ENCODE measurements at places on chromosomes 4 and X.
A peak's percentile ranks its signal among the peaks of the same experiment; 100 is the strongest.

- DNase-seq = no peak
Measured at GRCh38 chr4:18529482-18529881, 507.9 kb upstream of the LCORL start.

DNA sequence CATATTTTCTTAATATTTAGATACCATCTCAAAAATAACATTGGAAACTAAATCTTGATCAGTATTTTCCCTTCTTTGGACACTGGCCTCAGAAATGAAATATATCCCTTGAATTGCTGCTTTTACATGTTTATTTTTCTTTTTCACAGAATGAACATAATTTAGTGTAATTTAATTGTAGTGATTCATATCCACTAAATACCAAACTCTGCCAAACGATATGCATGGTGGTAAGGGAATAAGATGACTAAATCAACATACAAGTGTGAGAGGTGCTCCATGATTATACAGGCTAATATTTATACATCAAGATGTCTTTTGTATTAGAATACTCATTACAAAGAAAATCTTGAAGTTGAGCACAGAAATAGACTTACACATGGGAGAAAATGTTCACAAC lies 216.8 kb upstream of the PACRGL start:
- DNase-seq = no peak

DNA sequence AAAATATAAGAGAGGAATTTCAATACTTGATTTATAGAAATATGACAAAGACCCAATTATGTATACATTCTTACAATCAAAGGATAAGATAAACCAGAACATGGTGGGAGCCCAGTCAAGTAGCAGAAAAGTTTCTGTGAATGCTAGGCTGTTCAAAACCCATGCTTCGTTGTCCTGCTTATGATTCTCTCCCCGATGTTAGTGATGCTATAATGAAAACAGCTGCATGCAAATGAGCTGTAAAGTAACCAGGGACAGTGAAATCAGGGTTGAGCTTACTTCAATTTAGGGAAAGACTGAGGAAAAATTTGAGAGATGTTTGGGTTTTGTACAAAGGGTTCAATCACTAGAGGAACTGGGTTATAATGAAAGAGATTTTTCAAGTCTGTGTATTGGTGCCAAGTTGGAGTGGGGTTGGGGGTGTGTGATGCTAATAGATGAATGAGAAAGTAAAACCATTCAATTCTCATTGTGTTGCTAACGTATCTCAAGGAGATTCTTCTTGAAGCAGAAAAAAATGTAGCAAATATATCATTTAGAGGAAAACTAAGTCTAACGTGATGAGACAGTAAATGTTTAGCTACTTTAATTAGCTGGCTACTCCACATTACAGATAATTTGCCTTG lies 59.3 kb upstream of the PPP1R2C start:
- DNase-seq = no peak

DNA sequence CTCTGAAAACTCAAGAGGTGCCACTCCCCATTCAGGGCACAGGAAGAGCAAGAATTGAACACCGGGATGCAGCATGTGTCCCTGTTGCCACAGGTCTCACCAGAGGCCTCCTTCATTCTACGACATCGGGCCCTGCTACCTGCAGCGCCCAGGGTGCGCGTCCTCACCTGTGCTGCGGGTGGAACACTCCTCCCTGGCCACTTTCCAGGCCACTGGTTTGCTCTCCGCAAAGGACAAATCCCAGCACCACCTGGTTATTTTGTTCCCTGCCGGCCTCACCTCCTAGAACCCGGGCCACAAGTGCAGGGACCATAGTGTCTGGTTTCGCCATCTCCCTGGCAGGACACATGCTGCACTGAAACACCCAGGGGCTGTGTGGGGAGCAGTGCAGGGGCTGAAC lies 14.3 kb upstream of the FAM3A start:
- DNase-seq = no peak

- DNase-seq = no peak
Measured at GRCh38 chrX:19958552-19959486, 32.0 kb downstream of the BCLAF3 start.

- no peak for DNase-seq
Measured at GRCh38 chr4:85745939-85746338, 271.0 kb downstream of the ARHGAP24 start.

DNA sequence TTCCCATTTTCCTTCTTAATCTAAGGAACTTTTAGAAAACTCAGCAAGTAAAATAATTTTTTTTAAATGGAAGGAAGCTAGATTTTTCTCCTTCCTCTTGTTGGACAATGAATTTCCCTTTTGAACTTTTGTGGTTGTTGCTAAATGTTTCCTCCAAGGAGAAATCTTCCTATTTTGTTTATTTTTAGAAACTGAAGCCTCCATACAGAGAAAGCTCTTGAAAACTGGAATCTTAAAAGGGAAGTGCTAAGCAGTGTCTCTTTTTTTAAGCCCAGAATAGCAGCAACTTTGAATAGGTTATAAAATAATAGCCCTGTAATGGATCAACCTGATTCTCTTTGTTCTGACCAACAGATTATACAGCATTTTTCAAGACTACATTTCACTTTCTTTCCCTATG lies 15.1 kb upstream of the DCLK2 start:
- DNase-seq = no peak

DNA sequence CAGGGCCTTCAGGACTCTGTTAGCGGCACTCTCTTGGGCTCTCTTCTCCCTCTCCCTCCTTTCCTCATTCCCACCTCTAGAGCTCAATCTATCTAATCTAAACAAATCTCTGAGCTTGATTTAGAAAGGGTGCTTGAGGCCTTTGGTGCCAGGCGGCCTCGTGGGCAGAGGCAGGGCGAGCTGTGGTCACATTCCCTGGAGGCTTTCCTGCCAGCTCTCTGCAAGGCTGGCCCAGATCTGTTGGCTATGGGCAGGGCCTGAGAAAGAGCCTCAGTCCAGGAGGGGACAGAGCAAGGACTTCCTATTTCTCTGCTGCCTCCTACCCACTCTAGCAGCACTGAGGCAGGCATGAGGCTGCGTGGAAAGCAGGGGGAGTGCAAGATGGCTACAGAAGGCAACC lies 38.6 kb downstream of the PJA1 start:
- no peak for DNase-seq

DNA sequence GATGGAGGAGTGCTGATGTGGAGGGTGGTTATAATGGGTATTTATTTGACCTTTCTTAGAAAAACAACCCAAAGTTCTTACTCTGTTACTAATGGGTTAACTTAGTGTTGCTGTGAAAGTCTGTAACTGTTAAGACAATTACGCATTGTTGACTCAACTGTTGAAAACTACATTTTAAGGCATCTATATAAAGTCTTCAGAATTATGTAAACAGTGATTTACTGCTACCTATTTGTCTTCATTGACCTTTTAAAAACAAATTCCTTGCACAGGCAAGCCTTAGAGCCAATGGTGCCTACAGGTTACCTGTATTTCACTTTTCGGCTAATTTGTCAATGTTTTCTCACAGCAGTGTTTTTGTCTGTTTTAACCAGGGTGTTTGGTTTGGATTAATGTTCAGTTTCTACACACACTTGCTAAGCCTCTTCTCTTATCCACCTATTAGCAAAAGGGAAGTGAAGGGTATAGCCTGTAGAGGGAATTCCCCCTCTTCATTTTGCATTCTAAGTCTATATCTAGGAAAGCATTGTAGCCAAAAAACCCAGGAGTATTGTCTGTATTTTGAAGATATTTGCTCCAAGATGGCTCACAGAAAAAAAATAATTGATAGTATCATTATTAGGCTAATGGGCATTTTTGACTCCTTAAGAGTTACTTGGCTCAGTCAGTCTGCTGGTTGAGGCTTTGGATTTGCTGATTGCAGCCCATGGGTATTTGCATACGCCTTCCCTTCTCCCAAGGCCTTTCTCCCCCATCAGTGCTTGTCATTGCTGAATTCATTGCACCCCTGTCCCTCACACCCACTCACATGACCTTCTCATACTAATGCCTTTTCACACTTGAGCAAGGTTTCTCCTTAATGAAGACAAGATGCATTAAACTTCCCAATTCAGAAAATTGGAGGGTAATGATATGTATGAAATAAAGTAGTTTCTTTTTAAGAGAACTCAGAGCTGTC lies 30.5 kb downstream of the AFF1 start:
- DNase-seq = no peak

DNA sequence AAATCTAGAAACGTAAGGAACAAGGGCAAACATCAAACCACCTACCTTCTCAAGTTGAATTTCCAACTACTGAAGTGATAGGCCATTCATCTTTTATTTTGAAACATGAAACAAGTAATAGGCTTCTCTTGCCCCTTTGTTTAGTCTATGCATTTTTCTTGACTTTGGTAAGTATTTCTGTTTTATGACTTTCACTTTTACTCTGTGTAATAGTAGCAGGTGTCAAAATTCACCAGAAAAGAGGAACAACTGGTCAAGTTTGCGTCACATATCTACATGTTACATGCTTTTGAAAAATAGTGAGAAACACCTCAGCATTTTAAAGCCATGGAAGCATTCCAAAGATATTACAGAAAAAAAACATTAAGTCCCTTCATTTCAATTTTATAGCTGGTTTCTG lies 157.1 kb upstream of the FTHL17 start:
- DNase-seq = no peak

GRCh38 chrX:23952984-23953907 lies 45.4 kb downstream of the CXorf58 start:
- peak; percentile 22 for DNase-seq

DNA sequence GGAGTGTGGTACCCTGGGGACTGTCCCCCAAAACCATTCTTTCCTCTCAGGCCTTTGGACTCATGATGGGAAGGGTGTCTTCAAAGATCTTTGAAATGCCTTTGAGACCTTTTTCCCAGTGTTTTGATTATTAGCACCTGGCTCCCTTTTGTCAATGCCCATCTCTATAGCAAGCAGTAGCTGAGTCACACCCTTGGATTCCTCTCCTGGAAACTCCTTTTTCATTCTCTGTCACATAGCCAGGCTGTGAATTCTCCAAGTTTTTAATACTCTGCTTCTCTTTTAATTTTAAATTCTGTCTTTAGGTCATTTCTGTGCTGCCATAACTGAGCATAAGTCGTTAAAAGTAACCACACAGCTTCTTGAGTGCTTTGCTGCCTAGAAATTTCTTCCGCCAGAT lies 29.7 kb downstream of the IL21 start:
- DNase-seq = no peak

DNA sequence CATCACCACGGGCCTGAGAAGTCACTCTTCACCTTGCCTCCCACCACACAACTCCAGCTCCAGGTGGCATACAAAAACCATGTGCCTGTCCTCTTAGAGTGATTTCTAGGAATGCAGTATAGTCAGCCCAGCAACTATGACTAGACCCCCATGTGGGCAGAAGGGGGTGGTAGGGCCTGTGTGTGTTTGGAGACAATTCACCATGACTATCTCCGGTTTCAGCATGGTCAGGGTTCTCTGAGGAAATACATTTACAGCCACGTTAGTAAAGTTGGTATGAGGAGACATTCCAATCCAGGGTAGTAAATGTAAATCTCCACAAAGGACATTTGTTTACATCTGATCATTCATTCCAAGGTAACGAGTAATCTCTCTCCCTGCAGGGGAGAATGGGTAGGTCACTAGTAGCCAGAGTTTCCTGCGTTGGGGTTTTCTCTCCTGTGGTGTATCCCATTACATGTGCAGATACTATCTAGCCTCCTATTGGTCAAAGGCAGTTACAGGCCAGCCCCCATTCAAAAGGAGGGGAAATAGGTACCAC lies 4.2 kb upstream of the MTMR1 start:
- DNase-seq = no peak

DNA sequence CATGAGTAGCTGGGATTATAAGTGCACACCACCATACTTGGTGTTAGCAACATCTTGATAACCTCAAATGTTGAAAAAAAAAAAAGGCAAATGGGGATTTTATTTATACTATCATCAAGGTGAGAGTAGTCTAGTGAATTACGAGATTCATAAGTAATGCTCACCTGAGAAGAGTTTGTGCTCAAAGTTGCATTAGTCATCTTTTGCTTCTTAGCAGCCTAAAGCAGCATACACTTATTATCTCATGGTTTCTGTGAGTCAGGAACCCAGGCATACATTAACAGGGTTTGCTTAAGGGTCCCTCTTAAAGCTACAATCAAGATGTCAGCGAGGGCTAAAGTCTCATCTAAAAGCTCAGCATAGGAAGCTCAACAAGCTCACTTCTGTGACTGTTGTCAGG lies 8.2 kb upstream of the EXOSC9 start:
- DNase-seq = no peak

GRCh38 chr4:156476359-156476758 lies 495.2 kb downstream of the PDGFC start:
- no peak for DNase-seq

DNA sequence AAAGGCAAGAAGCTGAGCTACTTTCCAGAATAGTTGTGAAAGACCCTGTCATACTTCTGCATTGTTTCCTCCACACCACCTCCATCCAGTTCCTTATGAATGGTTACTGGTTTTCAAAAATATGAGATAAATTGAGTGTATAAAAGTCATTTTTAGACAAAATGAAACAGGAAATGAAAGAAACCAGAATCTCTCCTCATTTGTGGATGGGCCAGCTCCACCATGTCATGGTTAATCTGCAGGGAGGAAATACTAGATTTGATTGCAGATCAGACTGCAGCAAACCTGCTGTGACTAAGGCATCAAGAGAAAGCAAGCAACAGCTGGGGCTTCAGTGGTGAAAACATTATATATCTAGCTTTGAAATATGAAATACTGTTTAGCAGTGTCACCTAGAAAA lies 23.8 kb downstream of the F9 start:
- DNase-seq = no peak

DNA sequence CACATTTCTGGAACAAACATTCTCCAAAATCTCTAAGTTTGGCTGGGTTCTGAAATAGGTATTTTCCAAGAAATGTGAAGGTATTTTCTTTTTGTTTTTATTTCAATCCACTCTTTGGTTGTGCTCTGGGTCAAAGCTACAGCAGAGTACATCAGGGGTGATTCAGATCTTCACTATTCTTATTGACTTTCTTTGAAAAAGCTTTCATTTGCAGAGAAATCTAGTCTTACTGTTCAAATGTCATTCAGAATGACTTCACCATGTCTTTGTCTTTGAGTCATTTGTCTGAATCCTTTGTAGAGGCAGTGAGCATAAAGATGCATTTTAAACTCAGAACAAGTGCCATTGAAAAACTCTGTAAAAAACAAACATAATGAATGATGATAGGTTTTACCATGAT lies 547.2 kb upstream of the ADGRL3 start:
- DNase-seq = no peak

DNA sequence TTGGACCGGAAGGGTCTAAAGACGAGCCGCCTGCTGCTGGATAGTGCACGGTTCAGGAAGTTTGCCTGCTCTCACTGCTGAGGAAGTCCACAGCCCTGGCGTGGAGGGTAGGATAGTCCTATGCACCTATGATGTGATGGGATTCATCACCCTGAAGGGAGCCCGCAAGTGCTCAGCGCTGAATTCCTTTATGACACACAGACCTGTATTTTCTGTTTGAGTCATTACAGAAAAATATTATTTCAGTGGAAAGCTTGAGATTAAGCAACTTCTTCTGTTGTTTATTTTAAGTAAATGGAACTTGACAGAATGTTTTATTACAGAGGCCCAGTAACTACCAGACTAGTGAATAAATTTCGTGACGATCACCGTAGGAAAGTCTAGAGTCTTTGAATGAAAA lies 123.2 kb downstream of the TRIML1 start:
- DNase-seq = no peak

GRCh38 chrX:283115-283845 lies 2.1 kb downstream of the PLCXD1 start:
- DNase-seq = peak; percentile 92
